ENCODE measurements at places on chromosomes 5 and 9.

- DNase-seq, result peak; percentile 75
These were observed 147.0 kb upstream of the ZNF366 start for GRCh38 chr5:72654231-72654630.

DNA sequence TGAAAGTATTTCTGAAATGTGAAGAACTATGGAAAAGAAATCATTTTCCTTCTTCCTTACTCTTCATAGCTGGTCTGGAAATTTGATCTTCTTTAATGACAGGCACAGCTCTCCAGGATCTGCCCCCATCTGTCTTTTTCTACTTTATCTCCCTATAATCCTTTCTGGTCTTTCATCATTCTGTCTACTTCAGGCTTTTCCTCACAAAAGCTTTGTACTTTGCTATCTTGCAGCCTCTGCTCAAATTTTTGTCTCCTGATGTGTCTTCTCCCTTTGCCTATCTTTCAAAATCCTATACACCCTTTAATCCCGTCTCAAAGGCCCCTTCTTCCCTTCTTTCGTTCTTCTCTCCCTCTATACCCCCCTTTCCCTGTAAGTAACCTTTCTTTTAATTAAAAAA lies 114.9 kb upstream of the ATP10B start:
- DNase-seq, result no peak

- DNase-seq, result no peak
These were observed 538 bp downstream of the PRRT1B start for GRCh38 chr9:131545786-131546335.

DNA sequence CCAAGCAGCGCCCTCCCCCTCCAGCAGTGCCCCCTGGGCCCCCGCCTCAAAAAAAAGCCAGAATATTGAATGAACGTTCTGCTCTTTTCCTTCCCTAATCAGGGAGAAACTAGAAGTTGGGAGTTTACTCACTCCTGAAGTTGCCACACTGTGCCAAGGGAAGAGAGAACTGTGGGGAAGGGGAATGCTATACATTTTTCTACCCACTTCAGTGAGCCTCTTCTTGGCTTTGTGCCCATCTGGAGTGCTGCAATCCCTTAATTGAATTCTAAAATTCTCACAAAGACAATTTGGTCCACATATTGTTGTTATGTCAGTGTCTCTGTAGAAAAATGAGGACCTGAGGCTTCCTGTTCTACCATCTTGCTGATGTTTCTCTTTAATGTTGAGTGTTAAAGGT lies 443.7 kb downstream of the DIRAS2 start:
- no peak for DNase-seq

- DNase-seq, result no peak
These were observed 253 bp downstream of the SLC12A2 start for GRCh38 chr5:128083811-128084227.

- DNase-seq, result no peak
These were observed 13.4 kb downstream of the NPR3 start for GRCh38 chr5:32724526-32724925.

- no peak for DNase-seq
These were observed 26.1 kb upstream of the GLRA1 start for GRCh38 chr5:151950706-151951105.

GRCh38 chr9:114266969-114267368 lies 55.9 kb upstream of the ORM1 start:
- DNase-seq, result no peak

DNA sequence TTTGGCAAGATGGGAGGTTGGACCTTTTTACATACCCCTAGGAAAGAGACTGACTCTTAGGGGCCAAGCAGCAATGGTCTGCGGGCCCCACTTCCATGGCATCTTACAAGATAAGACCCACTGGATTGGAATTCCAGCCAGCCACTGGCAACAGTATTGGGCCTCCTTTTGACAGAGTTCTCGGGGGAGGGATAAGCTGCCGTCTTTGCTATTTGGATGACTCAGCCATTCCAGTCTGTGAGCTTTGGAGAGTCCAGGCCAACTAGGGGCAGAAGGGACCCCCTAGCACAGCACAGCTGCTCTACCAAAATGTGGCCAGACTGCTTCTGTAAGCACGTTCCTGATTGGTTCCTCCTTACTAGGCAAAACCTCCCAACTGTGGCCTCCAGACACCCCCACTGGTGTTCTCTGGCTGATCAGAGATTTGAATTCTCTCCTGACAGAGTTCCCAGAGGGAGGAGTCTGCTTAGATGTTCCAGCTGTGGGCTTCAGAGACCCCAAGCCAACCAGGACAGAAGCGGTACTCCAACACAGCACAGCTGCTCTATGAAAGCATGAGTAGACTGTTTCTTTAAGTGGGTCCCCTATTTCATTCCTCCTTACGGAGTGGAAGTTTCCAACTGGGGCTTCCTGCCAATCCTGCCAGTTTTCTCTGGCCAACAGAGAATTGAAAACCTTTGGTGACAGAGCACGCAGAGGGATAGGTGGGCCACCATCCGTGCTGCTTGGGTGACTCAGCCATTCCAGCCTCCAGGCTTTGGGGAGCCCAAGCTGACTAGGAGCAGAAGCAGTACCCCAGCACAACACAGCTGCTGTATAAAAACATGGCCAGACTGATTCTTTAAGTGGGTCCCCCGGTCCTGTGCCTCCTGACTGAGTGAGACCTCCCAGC lies 672.1 kb upstream of the RIOK2 start:
- no peak for DNase-seq

- no peak for DNase-seq
These were observed 157.5 kb upstream of the BRINP1 start for GRCh38 chr9:119526698-119527097.

DNA sequence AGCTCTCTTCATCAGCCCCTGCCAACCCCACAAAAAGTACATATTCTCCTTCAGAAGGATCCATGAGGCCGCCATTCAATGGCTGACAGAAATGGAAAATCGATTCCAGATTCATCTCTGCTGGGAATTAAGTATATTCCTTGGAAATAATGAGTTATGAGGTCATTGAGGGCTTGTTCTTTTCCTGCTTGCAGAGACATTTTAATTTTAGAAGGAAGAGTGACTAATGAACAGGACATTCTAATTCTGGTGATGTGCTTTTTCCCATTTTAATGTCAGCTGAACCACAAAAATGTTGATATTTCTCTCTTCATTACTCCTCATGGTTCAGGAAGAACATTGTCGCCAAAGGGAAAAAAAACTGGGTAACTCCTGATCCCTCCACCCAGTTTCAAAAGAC lies 314.0 kb downstream of the PIK3R1 start:
- no peak for DNase-seq
